ENCODE measurements at places on chromosomes 13 and 19. TPM values are rescaled to one million over a fixed set of nuclear protein-coding genes. Genes with fewer than 3 reads are reported as not detected.

IFNL1 gene
- not detected for total RNA-seq

DNA sequence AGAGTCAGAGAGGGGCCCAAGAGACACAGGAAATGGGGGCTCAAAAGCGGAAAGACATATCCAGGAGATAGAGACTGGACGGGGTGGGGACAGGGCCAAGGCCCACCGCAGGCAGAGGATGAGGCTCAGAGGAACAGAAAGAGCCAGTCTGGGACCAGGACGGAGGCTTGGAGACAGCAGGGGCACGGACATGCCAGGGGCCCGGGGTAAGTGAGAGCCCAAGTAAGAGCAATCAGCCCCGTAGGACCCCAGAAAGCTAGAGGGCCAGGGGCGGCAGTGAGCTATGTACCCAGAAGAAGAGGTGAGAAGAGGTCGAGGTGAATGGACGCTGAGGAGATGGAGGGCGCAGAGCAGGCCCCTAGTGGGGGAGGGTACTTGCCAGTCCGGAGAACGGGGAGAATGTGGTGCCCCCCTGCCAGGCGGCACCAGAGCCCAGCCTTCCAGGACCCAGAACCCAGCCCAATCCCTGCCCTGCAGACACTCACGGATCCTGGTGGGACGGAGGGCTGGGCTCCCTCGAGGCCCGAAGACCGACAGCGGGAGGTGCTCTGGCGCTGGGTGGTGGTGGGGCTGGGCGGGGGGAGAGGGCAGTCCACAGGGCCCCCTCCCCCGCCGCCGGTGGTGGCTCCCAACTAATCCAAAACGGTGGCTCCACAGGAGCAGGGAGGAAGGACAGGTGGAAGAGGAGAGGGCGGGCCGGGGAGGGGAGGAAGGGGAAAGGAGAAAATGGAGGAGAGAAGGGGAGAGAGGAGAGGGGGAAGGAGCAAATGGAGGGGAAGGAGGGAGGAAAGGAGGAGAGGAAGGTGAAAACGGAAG is 1.0 kb downstream of the GRIK5 start:
- DNase-seq, result peak; percentile 35

GRCh38 chr19:2427429-2428320 is at the start of gene TIMM13:
Gene TIMM13 (minus strand): TSS chr19:2427586. CDS start chr19:2427533, 53 bp downstream.
- DNase-seq, result peak; percentile 98

PSG7 gene
- not detected for total RNA-seq

- no peak for DNase-seq
Observed at GRCh38 chr13:113588394-113589111, 4.0 kb downstream of the TFDP1 start.

KCTD4 gene
- total RNA-seq, result not detected
